ENCODE measurements at places on chromosomes 5 and 9.

- no peak for DNase-seq
Observed at GRCh38 chr9:109381011-109381729, 60.3 kb upstream of the EPB41L4B start.

GRCh38 chr5:15375559-15375958 is 124.4 kb upstream of the FBXL7 start:
- DNase-seq, result no peak

- no peak for DNase-seq
Observed at GRCh38 chr5:79827159-79827629, 137.6 kb downstream of the CMYA5 start.

DNA sequence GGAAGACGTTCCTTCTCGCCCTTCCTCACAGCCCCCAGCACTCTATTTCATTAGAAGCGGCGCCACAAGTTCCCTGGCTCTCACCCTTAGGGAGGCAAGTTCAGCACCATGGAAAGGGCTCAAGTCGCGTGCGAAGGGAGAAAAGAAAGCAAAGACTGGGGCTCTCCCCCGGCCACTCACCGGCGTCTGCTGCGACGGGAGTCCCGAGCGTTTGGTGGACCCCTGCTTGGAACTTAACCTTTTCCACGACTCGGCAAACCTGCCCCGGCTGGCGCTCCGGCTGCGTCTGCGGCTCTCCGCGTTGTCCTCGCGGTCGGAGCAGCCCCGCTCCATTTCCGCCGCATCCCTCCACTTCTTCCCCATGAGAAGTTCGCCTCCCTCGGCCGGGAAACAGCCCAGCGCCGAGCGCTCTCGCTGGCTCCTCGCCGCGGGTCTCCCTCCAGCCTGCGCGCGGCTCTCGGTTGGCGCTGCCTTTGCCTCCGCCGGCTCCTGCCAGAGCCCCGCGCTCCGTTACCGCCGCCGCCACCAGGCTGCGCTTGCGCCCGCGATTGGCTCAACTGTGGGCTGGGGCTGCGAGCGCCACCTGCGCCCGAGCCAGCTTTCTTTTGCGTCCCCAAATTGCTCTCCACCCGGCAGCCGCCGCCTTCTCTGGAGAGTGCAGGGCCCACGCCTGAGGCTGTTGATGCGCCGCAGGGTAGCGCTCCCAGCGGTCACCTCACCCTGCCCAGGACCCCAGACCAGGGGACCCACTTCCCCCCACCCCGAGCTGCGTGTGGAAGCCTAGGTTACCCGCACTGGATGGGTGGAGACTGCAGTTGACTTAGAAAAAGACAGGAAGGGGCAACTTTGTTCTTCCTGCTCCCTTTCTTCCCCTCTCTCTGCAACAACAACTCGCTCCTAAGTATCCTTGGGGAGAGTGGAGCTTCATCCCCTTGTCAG is 321.6 kb downstream of the CEMIP2 start:
- no peak for DNase-seq

- DNase-seq, result no peak
Observed at GRCh38 chr5:67530609-67531255, 334.1 kb upstream of the CD180 start.

- DNase-seq, result no peak
Observed at GRCh38 chr9:27437652-27438373, 86.3 kb upstream of the IFNK start.

DNA sequence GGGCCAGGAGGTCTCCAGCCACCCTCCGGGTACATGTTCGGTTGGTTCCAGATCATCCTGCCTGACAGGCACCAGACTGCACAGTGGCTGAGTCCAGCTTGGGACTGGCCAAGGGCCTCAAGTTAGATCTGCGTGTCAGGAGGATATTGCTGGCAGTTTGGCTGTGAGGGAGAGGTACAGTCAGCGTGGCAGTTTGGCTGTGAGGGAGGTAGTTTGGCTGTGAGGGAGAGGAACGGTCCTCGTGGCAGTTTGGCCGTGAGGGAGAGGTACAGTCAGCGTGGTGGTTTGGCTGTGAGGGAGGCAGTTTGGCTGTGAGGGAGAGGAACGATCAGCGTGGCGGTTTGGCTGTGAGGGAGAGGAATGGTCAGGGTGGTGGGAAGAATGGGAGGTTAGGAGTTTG is 39.0 kb downstream of the CACNA1B start:
- no peak for DNase-seq

GRCh38 chr5:59206132-59206581 is 623.3 kb downstream of the RAB3C start:
- DNase-seq, result no peak

- DNase-seq, result no peak
Observed at GRCh38 chr5:149803641-149804468, 73.7 kb downstream of the PPARGC1B start.
